NCI-H82 (cell line): ENCODE measurements at places on chromosomes 7 and 10.

DNA sequence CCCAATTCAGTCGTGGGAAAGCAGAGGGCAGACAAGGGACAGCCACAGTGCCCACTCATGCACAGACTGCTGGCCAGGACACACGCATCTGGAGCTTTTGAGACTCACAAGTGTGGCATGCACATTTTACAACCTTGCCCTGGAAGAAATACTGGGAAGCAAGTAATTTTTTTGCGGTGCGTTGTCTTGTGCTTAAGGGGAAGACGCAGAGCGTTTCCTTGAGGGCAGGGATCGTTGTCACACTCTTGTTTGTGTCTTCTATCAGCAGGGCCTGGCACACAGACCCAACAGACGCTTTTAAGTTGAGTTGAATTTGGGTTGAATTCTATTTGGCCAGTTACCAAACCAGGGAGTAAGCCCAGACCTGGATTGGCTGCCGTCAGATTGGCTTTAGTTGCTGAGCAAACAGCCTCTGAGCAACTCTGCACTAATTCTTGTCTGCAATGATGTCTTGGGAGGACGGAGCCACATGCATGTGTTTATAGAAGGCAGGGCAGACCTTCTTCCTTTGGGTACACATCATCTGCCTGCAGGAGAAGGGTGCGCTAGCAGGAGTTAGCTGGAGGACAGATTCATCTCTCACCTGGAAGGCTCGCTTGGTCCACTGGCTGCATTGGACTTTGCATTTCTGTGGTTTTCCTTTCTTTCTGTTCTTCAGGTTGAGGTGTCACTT lies 38.4 kb downstream of the IL2RA start:
- no peak for DNase-seq

- no peak for DNase-seq
These were observed 28.4 kb downstream of the RASGEF1A start for GRCh38 chr10:43238462-43238861.

GRCh38 chr10:113459626-113460280 lies 93.1 kb upstream of the HABP2 start:
- DNase-seq = no peak

- DNase-seq = no peak
These were observed 243.8 kb upstream of the MDFIC start for GRCh38 chr7:114678116-114678515.

DNA sequence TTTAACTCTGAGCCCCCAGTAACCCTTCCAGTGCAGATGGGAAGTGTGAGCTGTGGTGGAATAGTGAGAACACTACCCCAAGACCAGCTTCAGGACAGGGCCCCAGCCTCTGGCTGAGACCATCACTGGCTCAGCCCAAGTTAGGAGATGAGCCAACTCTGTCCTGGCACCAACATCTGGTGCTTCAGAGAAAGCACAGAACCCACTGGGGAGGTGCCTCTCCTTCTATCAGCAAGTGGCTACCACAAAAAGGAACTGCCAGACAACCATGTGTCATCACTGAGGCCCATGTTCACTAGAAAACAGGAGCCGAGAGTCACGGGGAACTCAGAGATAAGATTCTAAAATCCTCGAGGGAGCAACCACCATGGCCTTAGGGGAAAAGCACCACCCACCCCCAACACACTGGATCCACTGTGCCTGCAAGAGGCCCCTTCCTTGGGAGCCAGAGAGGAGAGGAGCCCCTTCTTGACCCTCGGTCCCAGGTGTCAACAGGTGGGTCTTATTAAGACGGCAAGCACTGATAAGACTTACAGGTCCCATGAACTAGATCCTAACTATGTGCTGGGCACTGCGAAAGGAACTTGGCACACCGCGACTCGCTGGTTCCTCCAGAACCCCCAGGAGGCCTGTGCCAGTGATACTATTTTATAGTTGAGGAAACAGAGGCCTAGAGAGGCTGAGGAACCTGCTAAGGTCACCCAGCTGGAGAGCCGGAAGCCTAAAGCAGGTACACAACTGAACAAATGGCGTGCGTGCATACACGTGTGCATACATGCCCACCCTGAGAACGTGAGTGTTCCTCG lies 102.7 kb downstream of the FAM53B start:
- no peak for DNase-seq

- DNase-seq = no peak
These were observed 850.3 kb upstream of the SORCS1 start for GRCh38 chr10:108014902-108015177.

- no peak for DNase-seq
These were observed 33.8 kb upstream of the COMTD1 start for GRCh38 chr10:75269605-75270004.

DNA sequence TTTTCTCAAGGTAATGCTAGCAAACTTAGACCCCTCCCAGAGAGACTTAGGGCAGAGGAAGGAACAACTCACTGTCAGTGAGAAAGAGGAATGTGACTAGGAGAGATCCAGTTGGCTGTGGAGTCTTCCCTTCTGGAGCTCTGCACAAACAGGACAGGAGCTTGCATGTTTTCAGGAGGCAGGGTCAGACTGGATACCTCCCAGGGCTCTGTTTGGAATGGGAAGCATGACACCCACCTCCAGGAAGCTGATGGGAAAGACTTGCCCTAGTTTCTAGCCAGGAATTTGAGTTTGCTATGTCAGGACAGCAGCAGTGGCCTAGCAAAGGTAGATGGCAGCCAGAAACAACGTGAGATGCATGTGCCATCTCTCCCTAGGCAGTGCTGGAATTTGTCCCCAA lies 40.6 kb downstream of the GHRHR start:
- no peak for DNase-seq

DNA sequence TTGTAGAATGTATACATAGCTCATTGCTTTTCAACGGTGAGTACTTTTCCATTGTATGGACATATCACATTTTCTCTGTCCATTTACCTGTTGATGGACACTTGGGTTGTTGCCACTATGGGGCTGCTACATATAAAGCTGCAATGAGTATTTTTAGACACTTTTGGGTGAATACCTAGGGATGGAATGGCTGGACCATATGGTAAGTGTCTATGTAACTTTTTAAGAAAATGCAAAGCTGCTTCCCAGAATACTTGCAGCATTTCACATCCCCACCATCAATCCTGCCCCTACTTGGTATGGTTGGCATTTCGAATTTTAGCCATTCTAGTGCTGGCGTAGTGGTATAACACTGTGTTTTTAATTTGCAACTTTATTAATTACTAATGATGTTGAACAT lies 274.6 kb downstream of the TNS3 start:
- no peak for DNase-seq

- no peak for DNase-seq
These were observed 347.7 kb downstream of the POM121L12 start for GRCh38 chr7:53383131-53383530.

DNA sequence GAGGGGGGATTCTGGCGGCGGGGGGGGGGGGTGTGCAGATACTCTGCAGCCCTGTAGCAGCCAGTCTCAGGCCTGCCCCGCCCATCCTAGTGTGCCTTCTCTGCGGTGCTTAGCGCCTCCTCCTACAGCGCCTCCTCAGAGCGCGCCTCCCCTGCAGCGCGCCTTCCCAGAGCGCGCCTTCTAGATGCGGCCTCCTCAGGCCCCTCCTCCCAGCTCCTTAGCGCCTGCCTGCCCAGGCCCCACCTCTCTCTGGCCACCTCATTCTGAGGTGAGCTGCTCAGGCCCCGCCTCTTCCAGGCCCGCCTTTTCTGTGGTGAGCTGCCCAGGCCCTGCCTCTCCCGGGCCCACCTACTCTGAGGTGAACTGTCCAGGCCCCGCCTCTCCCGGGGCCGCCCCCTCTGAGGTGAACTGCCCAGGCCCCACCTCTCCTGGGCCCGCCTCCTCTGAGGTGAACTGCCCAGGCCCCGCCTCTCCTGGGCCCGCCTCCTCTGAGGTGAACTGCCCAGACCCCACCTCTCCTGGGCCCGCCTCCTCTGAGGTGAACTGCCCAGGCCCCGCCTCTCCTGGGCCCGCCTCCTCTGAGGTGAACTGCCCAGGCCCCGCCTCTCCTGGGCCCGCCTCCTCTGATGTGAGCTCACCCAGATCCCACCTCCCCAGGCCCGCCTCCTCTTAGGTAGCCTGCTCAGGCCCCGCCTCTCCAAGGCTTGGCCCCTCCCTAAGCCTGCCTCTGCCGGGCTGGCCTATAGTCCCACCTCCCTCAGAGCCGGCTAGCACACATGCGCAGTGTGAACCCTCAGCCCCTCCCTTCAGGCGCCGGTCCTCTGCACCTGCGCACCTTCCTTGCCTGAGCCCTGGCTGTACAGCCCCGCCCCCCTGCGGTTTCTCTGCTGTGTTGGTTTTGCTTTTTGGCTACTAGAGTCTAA lies 2.1 kb upstream of the SGCE start:
- DNase-seq = peak; percentile 96

DNA sequence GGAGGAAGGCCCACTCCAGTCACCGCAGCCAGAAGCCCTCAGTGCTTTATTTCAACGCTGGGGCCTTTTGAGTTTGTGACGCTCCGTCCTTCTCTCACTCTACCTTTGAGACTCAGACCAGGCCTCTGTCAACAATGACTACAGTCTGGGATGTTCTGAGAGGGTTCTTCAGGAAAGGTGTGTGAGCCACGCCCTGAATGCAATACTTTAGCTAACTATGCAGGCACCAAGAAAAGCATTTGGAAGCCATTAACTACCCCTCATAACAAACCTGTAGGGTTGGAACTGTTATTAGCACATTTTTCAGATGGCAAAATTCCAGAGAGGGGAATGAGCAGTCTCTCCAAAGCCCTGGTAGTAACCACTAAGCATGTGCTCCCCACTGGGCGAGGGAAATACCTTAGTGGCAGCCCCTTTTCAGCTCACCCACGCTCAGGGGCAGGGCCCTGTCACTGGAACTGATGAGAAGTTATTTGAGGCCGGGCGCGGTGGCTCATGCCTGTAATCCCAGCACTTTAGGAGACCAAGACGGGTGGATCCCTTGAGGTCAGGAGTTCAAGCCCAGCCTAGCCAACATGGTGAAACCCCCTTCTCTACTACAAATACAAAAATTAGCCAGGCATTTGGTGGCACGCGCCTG lies 5.7 kb upstream of the ARPC1B start:
- no peak for DNase-seq

- DNase-seq = no peak
These were observed 183.4 kb downstream of the ELFN1 start for GRCh38 chr7:1853431-1853985.

DNA sequence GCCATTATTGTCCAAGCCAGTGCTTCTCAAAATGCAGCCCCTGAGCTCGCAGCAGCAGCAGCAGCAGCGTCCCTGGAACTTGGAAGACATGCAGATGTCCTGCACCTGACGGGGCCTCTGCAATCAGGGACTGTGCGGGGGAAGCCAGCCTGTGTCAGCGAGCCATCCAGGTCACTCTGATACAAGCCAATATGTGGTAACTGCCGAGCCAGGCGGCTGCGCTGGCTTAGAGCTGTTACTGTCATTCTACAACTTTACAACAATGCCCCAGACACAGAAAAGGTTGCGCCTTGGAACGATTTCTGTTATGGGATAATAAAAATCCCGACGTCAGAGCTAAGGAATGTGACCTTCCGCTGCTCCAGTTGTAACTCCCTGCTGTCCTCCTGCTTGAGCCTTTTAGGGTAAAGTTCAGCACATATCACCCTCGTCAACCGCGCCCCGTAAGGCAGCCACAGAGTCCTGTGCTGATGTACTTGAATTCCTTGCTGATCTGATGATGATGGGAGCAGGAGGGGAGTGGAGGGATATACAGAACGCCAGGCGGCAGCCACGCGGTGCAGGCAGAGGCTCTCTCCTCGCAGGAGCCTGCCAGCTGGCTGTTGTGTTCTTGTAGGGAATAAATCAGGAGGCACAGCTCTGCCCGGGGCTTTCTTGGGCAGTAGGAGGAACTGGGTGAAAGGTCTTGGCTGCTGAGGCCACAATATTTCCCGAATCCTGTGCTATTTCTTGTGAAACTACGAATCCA lies 20.0 kb upstream of the CRYGN start:
- DNase-seq = peak; percentile 76

- no peak for DNase-seq
These were observed 133.3 kb downstream of the STRA8 start for GRCh38 chr7:135366843-135367508.

- no peak for DNase-seq
These were observed 120.7 kb downstream of the CXCL12 start for GRCh38 chr10:44264244-44264643.

DNA sequence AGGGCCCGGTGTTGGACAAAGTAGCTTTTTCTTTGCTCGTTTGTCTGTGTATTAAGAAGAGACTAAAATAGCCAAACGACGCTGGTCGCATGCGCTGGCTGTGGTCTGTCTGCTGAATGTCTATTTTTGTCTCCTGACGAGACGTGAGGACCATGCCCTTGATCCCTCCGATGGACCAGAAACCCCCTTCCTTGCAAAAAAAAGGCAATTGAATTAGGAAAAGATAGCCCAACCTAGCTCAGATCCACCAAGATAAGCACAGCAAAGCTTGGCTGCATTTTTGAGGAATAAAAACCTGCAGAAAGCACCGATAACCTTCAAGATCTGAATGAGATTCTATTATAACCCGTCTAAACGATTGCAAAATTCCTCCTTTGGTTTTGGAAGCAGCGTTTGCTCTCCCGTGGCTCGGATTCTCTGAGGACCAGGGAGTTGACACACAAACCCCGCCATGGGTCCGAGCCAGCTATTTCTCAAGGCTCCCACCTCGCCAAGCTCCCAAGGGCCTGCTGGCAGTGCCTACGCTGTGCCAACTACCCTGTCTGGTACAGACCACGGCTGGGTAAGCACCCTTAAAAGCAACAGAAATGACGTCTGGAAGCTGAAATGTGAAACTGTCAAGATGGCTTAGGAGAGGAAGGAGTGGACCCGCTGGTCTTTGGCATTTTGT lies 17.7 kb upstream of the TTYH3 start:
- no peak for DNase-seq

DNA sequence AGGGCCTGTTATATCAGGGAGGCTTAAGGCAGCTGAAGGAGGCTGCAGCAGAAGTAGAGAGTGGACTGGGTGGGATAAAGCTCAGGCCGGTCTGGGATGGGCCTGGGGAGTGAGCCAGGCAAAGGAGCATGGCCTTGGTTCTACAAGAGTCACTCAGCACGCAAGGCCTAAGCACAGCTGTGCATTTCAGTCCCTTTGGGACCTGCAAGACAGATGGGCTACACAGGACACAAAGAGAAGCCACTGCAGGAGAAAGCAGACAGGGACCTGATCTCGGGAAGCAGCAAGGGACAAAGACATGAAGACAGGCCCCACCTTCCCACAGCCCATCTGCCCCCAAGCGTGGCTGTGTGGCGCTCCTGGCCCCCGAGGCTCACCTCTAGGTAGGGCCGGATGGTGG lies 29.4 kb downstream of the RRP12 start:
- DNase-seq = peak; percentile 20

GRCh38 chr10:35074266-35074665 lies 15.9 kb downstream of the CUL2 start:
- DNase-seq = no peak

GRCh38 chr10:62437696-62438095 lies 63.5 kb downstream of the ZNF365 start:
- DNase-seq = peak; percentile 70

- no peak for DNase-seq
These were observed 50.8 kb downstream of the CXCL12 start for GRCh38 chr10:44334091-44334490.

GRCh38 chr10:49387071-49387470 lies 8.8 kb downstream of the DRGX start:
- peak; percentile 25 for DNase-seq

DNA sequence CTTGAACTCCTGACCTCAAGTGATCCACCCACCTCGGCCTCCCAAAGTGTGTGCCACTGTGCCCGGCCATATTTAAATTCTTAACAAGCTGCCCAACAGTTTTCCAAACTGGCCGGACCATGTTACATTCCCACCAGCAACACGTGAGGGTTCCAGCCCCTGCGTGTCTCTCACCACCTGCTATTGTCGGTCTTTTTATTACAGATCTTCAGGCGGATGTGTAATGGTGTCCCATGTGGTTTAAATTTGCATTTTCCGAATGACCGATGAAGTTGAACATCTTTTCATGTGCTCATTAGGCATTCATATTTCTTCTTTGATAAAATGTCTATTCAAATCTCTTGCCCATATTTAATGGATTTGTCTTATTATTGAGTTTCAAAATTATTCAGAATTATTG lies 11.5 kb downstream of the ELFN1 start:
- DNase-seq = no peak
